Upper lobe of left lung (tissue), 6 donors: ENCODE measurements at places on chromosomes 1 and 21. TPM values are rescaled to one million over a fixed set of nuclear protein-coding genes. Genes with fewer than 3 reads are reported as not detected.

DNA sequence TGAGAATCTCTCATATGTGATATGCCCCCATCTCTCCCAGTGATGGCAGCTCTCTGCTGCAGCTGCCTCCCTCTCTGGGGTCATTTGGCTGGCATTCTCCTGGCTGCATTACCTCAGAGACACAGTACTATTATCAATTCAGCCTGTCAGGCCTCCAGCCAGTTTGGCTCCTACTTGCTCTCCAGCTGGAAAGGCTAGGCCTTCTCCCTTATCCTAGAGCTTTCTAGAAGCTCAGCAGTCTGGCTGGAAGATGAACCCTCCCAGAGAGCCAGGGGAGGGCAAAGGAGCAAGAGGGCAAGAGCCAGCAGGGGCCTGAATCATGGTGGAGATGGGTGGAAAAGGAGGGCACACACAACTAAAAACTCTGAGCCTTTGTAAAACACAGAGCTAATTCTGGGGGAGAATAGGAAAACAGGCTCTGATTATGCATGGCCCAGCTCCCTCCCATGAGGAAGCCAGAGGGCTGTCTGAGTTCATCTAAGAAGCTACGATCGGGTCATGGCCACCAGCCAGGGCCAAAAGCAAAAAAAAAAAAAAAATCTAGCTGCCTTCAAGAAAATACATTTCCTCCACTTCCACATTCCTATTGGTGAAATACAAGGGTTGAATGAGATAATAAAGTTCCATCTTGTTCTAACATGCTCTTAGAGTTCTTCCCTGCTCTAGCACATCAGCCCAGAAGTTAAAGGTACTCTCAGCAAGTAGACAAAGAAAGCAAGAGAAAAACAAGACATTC is 8.8 kb downstream of the LAMB3 start:
- peak overlapping the region; percentile 1 for H3K27ac ChIP-seq
- no peaks in the 10 kb centered on the region for H3K27me3 ChIP-seq
- no peaks in the 10 kb centered on the region for H3K36me3 ChIP-seq
- H3K4me3 ChIP-seq = no peak overlapping the region
- DNase-seq = no peak
- H3K4me1 ChIP-seq = peaks cover 46% of the 10 kb centered on the region

- no peaks in the 10 kb centered on the region for H3K27me3 ChIP-seq
- H3K36me3 ChIP-seq = no peaks in the 10 kb centered on the region
- no peak for DNase-seq
These were observed 973.2 kb downstream of the NCAM2 start for GRCh38 chr21:21971384-21971783.

DNA sequence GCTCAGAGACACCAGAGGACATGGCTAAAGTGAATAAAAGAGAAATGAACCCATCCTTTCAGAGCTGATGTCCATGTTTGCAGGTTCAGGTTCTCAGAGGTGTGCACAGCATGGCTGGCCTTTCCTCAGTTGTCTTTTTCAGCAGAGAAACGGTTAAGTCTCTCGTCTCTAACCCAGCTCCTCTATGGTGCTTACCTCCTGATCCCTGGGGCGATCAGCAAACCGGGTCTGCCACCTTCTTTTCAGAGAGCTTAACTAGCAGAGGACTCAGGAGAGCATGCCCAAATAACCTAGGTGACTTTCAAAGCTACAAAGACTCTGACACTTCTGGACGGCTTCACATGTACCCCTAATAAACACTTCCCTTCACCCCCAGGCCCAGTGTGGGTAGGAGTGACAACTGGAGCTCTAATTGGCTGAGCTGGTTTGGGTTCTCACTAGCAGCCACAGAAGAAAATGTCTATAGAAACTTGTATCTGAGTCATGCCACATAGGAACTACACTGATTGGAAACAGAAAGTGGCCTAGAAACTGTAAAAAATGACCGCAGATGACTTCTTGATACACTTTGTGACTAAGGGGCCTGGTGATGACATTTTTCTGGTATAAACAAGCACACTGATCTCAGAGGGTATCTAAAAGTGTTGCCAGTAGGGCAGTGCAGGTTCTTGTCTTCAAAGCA is at the start of gene AIM2:
TSS of gene AIM2 (minus strand) at position 329 of the 682 bp plus-strand sequence. CDS start 3,267 bp downstream, outside the sequence.
- peak within 1 kb of the TSS; percentile 79 for H3K27ac ChIP-seq
- no peak within 1 kb of the TSS for H3K4me3 ChIP-seq
- no peaks in the 10 kb centered on the region for H3K4me1 ChIP-seq
- no peaks in the 10 kb centered on the region for H3K27me3 ChIP-seq

GRCh38 chr1:66533804-66534740 is at the start of gene SGIP1:
Gene SGIP1 (plus strand): TSS chr1:66534153. CDS start chr1:66534359, 206 bp downstream.
- no peaks in the 10 kb centered on the region for H3K27me3 ChIP-seq
- peak within 1 kb of the TSS; percentile 75 for H3K27ac ChIP-seq
- DNase-seq = peak; percentile 49
- peak within 1 kb of the TSS; percentile 48 for H3K4me3 ChIP-seq
- no peaks in the 10 kb centered on the region for H3K36me3 ChIP-seq

- no peaks in the 10 kb centered on the region for H3K4me1 ChIP-seq
- DNase-seq = no peak
- no peaks in the 10 kb centered on the region for H3K36me3 ChIP-seq
- no peak overlapping the region for H3K27ac ChIP-seq
These were observed 487.6 kb upstream of the CAMK1G start for GRCh38 chr1:209095627-209096595.

- DNase-seq = no peak
- H3K27ac ChIP-seq = no peak overlapping the region
- H3K4me3 ChIP-seq = no peak overlapping the region
- H3K36me3 ChIP-seq = no peaks in the 10 kb centered on the region
These were observed 18.6 kb upstream of the ADGRB2 start for GRCh38 chr1:31782421-31783410.

DNA sequence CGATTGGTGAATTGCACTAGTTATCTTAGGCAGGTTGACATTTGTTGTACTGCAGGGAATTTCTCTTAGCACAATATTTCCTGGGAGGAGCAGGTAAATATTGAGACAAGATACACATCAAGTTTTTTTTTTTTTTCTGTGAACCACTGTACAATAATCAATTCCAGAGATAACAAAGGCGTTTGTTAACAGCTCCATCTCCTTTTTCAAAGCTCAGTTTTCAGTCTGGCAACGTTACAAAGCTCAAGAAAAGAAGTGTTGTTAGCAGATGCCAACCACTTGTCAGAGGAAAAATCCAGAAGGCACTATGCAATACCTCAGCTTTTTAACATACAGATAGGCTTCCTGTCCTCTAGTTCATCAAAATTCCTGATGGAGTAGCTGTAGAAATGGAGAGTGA is 40.9 kb upstream of the DAB1 start:
- no peaks in the 10 kb centered on the region for H3K36me3 ChIP-seq
- H3K27ac ChIP-seq = no peak overlapping the region
- no peaks in the 10 kb centered on the region for H3K4me1 ChIP-seq
- no peak for DNase-seq
- H3K4me3 ChIP-seq = no peak overlapping the region

DNA sequence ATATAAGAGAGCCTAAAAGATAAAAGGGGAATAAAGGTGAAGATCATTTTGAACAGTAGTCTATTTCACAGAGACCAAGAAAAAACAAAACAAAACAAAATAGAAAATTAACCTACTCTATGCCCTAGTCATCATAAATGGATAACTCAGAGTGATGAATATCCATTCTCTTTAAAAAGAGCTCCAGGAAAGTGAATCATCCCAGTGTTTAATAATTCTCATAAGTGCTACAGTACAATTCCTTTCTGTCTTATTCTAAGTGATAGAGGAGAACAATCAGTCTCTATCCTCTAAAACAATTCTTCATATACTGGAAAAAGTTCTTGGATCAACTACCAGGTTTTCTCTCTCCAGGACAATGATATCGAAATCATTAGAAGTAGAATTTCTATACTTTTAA is 45.8 kb downstream of the GDAP2 start:
- peaks cover 4% of the 10 kb centered on the region for H3K36me3 ChIP-seq

GRCh38 chr1:97424209-97424608 is 496.6 kb downstream of the DPYD start:
- H3K4me1 ChIP-seq = no peaks in the 10 kb centered on the region
- H3K27me3 ChIP-seq = no peaks in the 10 kb centered on the region
- no peak for DNase-seq
- H3K27ac ChIP-seq = no peak overlapping the region
- no peaks in the 10 kb centered on the region for H3K36me3 ChIP-seq
- no peak overlapping the region for H3K4me3 ChIP-seq

- peaks cover 4% of the 10 kb centered on the region for H3K4me1 ChIP-seq
- H3K36me3 ChIP-seq = peaks cover 5% of the 10 kb centered on the region
- H3K4me3 ChIP-seq = no peak overlapping the region
- no peak for DNase-seq
These were observed 187.0 kb downstream of the TPR start for GRCh38 chr1:186188004-186188539.

- no peaks in the 10 kb centered on the region for H3K27me3 ChIP-seq
- no peak overlapping the region for H3K27ac ChIP-seq
- no peak overlapping the region for H3K4me3 ChIP-seq
- H3K4me1 ChIP-seq = peaks cover 3% of the 10 kb centered on the region
These were observed 56.9 kb downstream of the RUNX1 start for GRCh38 chr21:34992180-34992579.

GRCh38 chr1:81729818-81730217 is 70.9 kb upstream of the ADGRL2 start:
- DNase-seq = no peak
- no peaks in the 10 kb centered on the region for H3K4me1 ChIP-seq
- no peaks in the 10 kb centered on the region for H3K27me3 ChIP-seq
- H3K4me3 ChIP-seq = no peak overlapping the region
- H3K36me3 ChIP-seq = no peaks in the 10 kb centered on the region

GRCh38 chr1:41394369-41394744 is 33.1 kb downstream of the FOXO6 start:
- no peaks in the 10 kb centered on the region for H3K4me1 ChIP-seq
- no peaks in the 10 kb centered on the region for H3K27me3 ChIP-seq
- H3K27ac ChIP-seq = no peak overlapping the region

DNA sequence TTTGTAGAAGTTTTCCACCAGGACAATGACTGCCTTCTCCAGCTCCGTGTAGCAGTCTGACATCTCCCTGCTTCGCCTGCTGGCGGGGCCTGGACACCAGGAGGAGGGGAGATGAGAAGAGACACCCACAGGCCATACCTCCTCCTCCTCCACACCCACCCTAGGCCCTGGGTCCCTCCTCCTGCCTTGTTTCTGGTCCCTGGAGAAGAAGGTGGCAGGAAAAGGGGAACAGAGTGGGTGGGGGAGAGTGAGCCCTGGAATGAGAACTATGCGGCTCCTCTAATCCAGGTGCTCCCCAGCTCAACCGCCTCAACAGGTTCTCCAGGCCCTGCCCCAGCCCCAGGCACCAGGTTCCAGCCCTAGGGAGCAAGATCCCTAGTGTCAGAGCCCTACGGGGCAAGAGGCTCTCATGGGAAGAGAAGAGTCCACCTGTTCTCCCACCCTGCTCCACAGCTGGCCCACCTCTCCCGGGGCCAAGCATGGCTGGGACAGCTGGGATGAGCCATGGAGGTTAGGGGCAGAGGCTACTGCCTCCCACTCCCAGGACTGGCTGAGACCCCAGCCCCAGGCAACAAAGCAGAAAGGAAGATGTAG is 4.8 kb downstream of the S100A16 start:
- no peaks in the 10 kb centered on the region for H3K27me3 ChIP-seq
- H3K4me3 ChIP-seq = peak overlapping the region; percentile 60
- peak overlapping the region; percentile 99 for H3K27ac ChIP-seq
- peaks cover 13% of the 10 kb centered on the region for H3K36me3 ChIP-seq
- H3K4me1 ChIP-seq = peaks cover 38% of the 10 kb centered on the region

The RAP1GAP gene
- total RNA-seq = 40.0 TPM

The DCDC2B gene
- 7.4 TPM for total RNA-seq

The KAZN gene
- 15.8 TPM for total RNA-seq

The SSBP3 gene
- total RNA-seq = 27.1 TPM

The ACTL8 gene
- total RNA-seq = not detected

The CAP1 gene
- total RNA-seq = 407 TPM
